ENCODE measurements at places on chromosomes 4 and X. TPM values are rescaled to one million over a fixed set of nuclear protein-coding genes. Genes with fewer than 3 reads are reported as not detected.

Gene SETD7
- total RNA-seq: 58.6 TPM

DNA sequence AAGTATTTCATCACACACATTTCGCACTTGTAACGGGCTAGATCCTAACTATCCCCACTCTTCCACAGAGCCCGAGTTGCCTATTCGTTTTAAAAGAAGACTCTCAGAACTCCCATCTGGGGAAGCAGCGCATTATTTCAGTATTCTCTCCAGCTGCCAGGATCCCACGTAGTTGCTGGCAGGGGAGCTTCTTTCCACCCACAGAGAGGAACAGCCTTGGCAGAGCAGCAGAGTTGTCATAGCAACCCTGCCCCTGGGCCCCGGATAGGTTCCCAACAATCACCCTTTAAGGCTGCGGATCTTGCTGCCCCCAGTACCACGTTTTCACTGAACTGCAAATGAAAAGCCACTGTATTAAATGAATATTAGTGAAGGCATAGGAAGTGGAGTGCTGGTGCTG, 106.7 kb downstream of the GPM6A start:
- DNase-seq: peak; percentile 77

Gene N4BP2
- 5.6 TPM for total RNA-seq

Gene CT45A10
- not detected for total RNA-seq

DNA sequence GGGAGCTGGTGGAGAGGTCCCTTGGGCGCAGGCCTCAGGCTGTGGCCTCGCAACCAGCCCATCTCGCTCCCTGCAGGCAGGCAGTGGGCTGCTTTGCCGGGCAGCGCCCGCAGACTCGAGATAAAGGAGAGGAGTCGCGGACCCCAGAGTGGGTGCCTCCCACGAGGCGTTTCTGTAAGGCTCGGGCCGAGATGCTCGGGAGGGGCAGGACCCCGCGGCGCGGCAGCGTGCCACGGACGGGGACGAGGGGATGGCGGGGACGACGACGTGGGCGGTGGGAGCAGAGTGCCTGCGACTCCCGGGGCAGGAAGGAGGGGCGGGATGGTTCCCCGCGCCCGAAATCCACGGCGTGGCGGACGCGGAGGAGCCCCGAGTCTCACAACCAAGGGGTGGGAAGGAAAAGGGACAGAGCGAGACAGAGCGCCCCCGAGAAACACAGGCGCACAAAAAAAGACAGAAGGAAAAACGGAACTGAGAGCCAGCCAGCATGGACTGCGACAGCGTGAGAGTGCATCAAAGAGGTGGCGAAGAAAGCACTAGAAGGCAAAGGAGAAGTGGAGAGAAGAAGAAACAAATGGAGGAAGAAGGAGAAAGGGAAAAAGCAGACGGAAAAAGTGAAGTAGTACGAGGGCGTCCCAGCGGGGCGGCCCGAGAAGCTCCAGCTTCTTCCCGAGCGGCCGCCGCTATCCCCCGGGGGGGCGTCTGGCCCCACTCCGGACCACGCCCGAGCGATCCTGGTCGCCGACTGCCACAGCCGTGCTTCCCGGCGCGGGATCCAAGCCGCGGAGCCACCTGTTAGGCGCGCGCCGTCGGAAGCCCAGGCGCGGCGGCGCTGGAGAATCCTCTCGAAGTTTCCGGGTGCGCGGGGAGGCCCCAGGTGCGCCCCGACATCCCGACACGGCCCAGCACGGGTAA, 1.5 kb downstream of the BEND4 start:
- DNase-seq: peak; percentile 11
